Amygdala (tissue), 56 donors: ENCODE measurements at places on chromosomes 7 and 10.

DNA sequence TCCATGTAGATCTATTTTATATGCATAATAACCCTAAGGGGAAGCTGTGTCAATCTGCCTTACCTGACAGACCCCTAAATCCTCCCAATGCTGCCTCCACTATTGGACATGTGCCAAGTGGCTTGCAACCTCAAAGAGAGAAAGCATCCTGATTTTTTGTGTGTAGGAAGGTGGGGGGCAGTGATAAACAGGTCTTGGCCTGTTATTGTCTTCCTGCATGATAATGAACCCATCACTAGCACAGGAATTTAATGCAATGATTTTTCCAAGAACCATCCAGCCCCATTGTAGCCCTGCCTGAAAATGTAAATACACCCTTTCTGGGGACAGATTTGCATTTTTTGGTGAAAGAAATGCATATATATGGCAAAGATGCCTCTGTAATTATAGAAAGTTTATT lies 850.2 kb downstream of the LRMDA start:
- DNase-seq = no peak

DNA sequence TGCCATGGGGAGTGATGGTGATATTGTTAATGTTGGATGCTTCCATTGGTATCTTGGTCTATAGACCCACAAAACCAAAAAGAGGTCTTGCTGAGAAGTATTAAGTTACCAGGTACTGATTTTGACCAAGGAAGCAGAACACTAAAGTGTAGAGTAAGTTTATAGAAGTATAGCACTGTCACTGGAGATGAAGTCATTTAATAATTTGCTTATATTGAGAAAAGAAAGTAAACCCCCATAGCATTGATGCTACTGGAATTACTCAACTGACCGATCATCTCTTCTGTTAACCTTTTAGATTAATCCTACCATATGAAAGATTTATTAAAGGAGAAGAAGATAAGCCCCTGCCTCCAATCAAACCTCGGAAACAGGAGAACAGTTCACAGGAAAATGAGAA lies 183.2 kb downstream of the RTKN2 start:
- no peak for DNase-seq

- no peak for DNase-seq
Measured at GRCh38 chr7:16244469-16244868, 176.9 kb downstream of the CRPPA start.

DNA sequence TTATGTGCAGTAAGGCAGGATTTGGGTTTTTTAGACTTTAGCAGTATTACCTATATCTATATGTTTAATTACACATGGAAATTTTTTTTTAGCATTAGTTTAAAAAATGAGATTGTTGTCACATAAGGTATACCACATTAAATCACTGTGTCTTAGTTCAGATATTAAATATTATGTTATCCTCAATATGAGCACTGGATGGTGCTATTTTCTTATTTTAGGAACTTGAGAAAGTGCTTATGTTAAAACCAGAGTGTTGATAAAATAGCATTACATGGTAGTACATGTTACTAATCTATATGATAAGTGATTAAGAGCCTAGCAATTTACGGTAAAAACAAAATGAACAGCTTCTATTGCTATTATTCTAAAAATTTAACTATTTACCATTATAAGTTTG lies 28.8 kb downstream of the MIOS start:
- no peak for DNase-seq

GRCh38 chr7:143013473-143013872 lies 13.5 kb downstream of the OR9A2 start:
- DNase-seq = no peak

- no peak for DNase-seq
Measured at GRCh38 chr10:43208147-43209073, 58.5 kb downstream of the RASGEF1A start.

DNA sequence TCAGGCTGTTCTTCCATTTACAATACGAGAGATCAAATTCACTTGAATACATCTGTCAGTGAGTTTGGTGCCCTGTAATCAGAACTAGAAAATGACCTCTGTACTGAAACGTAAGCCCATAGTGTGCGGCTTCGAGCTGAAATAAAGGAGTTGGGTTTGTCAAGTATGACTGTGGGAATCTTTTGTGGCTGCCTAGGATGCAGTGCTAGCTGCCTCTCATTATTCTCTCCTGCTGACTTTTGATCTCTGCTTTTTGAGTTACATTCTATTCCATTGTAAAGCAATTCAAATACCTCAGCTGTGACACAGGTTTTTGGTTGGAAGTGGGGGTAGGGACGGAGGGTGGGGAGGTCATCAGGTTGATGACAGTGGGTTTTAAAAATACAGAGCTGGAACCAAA lies 40.4 kb downstream of the ICA1 start:
- DNase-seq = no peak

GRCh38 chr10:119333146-119333792 lies 125.9 kb downstream of the GRK5 start:
- no peak for DNase-seq

- DNase-seq = no peak
Measured at GRCh38 chr10:75397496-75398199, 3.9 kb downstream of the ZNF503 start.

DNA sequence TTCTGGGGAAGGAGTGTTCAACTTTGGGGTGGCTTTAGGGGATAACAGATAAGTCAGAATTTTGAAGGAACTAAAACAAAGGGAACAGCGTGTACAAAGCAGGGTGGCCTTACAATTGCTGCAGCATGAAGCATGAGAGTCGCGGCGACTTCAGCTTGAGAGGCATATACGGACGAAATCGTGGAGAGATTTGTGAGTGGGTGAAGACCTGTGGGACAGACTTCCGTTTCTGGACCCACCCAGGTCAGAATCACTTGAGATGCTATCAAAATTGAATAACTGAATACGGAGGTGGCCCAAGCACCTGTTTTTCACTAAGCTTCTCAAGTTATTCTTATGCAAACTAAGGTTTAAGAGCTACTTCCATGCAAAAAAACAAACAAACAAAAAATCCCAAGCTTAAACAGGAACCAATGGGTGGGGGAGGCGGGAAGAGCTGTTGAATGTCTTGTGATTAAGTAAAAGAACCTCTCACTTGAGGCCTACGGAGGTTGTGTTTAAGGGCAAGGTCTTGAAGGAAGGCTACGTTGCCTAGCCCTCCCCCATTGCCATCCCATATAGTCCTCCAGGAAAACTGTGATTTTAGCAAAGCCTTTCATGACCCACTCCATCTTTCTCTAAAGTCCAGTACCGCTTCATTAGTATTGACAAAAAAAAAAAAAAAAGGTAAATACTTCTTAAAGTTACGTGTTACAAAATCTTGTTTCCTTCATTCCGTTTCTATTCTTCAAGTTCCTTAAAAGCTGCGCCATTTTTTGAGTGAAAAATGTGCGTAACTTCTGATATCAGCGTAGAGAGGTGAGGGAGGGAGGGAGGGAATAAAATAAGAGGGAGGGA lies 1.3 kb upstream of the TRIM24 start:
- no peak for DNase-seq

DNA sequence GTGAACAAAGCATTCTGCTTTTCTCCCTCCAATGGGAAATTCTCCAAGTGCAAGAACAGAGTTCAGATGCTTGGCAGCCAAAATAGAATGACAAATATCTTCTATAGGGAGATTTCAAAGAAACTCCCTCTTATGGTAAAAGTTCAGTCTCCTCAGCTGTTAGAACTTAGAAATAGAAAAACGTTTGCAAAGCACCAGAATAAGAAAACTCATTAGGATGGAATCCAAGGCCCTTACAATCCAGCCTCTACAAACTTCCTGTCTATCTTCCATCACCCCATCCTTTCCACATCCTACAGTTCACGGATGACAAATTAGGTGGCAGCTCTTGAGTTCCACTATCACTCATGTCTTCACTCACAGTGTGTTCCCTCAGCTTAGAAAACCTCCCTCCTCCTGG lies 25.7 kb downstream of the FAM13C start:
- no peak for DNase-seq

DNA sequence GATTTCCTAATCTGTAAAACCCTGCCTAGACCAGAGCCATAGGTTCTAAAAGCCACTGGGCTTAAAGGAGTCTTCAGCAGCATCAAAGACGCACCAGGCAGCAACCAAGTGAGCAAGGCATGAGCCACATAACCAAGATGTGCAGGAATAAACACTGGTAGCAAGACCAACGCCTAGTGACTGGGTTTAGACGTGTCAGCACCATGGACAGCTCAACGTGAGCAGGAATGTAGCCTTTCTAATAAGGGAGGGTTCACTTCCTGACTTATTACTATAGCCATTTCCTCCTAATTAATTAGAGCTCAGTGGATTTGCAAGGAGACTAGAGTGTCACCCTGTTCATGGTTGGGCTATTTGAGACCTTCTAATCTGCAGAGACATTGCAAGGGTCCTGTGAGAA lies 223.7 kb downstream of the LHFPL3 start:
- no peak for DNase-seq

DNA sequence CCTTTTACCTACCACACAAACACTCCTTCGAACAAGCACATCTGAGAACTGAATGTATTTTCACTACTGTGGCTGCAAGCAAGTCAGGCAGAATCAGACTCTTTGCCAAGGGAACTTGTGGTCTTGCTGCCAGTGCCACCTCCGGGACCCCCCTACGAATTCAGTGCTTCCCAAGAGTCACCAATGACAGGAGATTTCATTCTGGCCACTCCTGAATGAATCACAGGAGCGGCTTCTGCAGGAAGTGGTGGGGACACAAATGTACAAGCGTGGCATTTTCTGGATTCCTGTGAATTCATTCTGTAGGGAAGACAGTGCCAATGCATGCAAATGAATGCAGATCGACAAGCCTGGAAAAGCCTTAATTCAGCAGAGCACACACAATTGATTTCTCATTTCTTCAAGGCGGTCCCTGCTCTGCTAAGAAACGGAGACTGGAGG lies 161.2 kb downstream of the CAMK1D start:
- no peak for DNase-seq

DNA sequence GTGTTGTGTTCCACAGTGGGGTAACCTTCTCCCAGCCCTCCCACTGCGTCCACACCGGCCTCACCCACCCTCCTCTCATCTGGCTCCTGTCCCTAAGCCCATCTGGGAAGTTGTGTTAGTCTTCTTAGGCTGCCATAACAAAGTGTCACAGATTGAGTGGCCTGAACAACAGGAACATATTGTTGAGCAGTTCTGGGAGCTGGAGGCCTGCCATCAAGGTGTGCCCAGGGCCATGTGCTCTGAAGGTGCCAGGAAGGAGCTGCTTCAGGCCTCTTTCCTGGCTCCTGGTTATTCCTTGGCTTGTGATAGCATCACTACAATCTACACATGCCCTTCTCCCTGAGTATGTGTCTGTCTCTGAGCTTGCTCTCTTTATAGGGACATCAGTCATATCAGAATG lies 327.6 kb upstream of the COBL start:
- DNase-seq = no peak

DNA sequence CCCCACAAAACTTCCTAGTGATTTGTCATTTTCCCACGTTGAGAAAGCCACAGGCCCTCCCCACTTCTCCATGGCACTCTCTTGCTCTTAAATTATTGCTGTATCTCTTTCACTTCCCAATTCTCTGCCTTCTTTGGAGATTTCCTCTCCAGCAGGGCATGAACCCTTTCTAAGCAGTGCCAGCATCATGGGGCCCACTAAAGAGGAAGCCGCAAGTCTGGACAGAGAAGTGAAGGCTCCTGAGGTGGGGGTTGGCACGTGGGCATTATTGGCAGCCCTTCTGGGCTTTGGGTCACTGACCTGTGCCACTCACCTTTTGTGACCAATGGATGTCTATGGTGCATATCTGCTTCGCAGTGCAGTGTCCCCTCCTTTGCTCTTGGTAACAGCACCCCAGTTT lies 97.7 kb upstream of the TCF7L2 start:
- DNase-seq = no peak

DNA sequence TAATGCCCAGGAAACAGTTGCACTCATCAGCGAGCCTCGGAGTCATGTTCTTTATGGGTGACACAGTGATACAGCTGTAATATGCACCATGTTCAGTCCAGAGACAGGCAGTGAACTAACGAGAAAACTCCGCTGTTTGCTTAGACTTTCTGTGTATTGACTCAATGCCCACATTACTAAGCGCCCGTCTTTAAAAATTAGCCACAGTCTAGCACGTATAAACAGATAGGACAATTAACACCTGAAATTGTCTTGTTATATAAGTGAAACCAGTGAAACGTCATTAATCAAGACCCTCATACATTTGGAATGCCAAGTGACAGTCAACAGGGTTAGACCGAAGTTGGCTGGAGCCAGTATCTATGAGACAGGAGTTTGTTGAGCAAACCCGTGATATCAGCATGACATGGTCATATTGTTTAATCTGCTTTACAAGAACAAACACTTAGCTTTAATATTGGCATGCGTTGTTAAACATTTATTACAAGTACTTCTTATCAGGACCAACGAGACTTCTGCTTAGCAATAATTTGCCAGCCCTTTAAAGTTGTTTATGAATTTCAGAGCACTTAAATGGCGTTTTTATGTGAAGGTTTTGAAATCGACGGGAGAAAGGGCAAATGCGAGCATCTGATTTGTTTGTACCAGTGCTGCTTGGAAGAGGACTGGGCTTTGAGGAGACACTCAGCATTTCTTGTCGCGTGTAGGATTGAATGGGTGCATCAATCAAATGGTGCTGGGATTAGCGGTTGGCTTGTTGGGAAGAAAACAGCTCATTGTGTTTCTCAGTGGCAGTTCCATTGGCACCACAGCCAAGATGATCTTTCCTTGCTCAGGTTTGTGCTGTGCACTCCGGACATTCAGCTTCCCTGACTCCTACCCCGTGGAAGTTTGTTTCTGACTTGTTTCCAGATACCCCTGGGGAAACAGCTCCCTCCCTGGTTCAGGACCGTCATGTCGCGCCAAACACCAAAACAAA lies 56.3 kb downstream of the CAMK1D start:
- DNase-seq = no peak

- DNase-seq = no peak
Measured at GRCh38 chr7:1691096-1691495, 21.0 kb downstream of the ELFN1 start.

GRCh38 chr10:53223851-53224250 lies 451.3 kb upstream of the MBL2 start:
- DNase-seq = no peak

DNA sequence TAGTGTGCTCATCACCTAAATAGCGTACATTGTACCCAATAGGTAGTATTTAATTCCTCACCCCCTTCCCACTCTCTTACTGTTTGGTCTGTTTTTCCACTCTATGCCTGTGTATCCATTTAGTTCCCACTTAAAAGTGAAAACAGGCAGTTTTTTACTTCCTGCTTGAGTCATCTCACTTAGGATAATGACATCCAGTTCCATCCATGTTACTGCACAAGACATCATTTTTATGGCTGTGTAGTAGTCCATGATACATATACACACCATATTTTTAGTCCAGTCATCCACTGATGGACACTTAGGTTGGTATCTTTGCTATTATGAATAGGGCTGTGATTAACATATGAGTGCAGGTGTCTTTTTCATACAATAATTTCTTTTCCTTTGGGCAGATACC lies 10.1 kb downstream of the STK17A start:
- DNase-seq = no peak

DNA sequence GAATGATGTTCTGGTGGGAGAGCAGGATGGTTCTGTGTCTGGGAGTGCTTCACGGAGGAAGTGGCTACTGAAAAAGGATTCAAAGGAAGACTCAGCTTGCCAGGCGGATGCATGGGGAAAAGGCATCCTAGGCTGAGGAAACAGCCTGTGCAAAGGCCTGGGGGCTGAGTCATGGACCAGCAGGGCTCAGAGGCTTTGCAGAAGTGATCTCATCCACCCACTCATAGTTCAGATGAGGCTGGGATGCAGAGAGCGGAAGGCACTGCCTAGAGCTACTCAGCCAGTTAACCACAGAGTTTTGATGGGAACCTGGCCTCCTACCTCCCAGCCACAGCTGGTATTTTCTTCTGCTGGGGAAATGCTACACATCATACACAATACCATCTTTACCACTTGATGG lies 15.8 kb upstream of the ADAMTS14 start:
- no peak for DNase-seq
